NCI-H526 treated with DMSO at 0.1 percent for 48 hours (cell line): ENCODE measurements at places on chromosomes 11 and 22.

DNA sequence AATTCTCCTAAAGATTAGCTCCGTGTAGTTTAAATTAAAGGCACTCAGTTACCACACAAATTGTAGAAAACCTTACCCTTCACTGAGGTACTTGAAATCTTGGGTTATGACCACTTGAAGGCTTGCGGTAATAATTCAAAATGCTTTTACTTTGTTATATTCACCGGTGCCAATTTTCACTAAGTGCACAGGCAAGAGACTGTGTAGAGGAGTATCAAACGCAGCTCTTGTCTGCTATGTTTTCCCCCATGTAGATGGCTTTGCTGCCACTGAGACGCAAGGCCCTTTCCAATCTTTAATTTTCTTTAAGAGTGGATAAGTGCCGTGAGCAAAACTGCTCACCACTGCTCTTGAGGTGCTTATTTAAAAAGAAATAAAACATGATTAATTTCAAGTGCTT lies 155.8 kb downstream of the CADM1 start:
- no peak for DNase-seq

DNA sequence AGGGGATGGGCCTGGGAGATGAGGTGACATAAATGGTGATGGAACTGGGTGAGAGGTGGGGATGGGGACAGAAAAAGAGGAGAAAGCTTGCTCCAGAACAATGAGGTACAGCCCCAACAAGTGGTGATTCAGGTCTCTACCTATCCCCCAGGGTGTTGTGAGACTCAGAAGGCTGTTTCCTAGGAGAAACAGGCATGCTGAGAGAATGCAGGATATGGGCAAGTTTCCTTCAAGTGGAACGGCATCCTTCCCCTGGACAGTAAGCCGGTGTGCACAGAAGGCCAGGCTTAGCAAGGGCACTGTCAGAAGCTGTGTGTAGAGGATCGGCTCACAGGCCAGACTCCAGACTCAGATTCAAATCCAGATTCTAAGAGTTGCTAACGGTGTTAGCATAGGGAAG lies 34.1 kb upstream of the CRTAM start:
- no peak for DNase-seq

DNA sequence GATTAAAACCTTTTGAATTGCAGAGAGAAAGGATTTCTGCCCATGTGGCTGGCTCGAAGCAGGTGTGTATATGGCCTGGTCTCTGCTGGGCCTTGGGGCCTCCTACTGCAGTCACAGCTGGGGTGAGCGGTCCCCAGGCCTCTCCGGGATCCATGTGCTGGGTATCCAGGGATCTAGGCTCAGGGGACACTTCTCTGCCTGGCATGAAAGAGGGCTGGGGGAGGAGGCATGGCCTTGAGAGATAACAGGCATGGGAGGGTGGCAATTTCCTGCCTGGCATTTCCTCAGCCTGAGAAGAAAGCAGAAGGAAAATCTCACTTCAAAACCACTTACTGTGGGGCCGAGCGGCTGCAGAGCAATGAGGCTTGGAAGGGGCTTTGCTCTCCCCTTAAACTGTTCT lies 20.3 kb upstream of the PARVG start:
- no peak for DNase-seq

DNA sequence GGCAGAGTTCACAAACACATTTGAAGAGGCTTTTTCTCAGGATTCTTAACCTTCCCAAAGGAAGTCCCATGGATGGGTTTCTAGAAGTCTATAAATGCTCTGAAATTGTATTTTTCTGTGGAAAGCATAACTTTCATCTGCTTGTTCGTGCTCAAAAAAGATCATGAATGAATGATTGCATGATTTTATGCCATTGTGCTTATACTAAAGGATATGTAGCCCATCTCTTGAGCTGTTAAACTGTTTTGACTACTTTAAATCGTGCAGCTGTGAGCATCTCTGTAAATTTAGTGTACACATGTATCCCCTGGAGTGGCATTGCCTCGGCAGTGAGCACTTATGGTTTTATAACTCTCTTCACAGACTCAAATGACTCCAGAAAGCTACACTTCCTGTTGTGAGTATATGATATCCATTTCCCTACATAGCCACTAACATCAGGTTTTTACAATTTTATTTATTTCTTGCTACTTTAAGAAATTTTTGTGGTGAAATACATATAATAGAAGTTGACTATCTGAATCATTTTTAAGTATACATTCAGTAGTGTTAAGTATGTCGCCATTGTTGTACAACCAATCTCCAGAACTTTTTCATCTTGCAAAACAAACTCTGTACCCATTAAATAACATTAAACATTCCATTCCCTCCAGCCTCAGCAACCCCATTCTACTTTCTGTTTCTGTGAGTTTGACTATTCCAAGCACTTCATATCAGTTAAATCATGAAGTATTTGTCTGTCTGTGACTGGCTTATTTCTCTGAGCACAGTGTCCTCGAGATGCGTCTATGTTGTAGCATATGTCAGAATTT lies 8.0 kb downstream of the NEAT1 start:
- DNase-seq: no peak

DNA sequence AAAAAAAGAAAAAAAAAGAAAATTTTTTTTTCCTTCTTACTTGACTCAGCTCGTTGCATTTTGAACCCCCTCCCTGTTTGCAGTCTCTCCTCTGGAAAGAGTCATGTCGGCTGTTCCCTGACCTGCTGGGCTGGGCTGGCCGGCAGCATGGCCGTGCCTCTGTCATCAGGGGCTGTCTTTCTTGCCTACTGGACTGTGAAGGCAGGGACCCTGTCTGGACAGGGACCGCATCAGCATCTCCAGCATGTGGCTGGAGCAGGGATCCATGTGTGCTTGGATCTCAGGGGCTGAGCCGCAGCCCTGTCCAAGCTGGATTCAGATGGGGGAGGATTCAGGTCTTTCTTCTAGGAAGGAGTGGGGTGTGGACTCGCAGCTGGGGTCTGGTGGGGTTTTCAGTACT lies 15.5 kb downstream of the FBLN1 start:
- no peak for DNase-seq

- DNase-seq: no peak
These were observed 23.9 kb upstream of the LYVE1 start for GRCh38 chr11:10592331-10592730.

DNA sequence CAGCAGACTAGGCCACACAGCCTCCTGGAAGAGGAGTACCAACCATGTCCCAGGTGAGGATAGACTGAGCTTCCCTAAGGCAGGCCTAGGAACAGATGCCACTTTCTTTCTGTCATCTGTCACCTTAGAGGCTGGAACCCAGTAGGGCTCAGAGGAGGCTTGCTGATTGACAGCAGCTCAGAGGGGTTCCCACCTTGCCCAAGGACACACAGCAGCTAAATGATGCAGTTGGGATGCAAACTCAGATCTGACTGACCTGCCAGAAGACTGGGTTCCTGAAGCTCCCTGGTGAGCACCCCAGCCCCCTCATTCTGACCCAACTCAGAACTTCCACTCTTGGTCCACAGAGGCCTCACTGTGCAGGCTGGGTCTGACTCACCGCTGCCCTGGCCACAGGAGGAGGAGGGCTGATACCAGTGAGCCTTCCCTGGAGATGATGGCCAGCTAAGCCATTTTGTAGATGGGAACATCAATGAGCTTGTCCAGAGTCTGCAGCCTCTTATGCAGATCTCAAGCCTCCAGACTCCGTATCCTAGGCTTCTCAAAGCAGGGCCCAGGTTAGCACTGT lies 14.0 kb downstream of the CAPN5 start:
- DNase-seq: no peak

GRCh38 chr11:1906611-1907423 lies 12.7 kb upstream of the TNNT3 start:
- DNase-seq: no peak

- DNase-seq: peak; percentile 23
These were observed 7.3 kb downstream of the C11orf97 start for GRCh38 chr11:94519478-94520084.

DNA sequence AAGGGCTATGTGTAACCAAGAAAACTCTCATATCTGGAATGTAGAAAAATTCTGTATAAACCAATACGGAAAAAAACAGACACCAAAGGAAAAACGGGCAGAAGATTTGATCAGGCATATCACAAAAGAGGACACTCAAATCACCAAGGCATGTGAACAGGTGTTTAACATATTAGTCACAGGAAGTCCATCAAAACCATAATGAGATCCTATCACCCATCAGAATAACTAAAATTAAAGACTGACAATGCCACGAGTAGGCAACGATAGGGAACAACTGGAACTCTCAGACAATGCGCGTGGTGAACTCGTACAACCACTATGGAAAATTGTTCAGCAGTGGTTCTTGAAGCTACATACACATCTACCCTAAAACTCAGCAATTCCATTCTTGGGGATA lies 94.5 kb downstream of the MICAL3 start:
- no peak for DNase-seq

DNA sequence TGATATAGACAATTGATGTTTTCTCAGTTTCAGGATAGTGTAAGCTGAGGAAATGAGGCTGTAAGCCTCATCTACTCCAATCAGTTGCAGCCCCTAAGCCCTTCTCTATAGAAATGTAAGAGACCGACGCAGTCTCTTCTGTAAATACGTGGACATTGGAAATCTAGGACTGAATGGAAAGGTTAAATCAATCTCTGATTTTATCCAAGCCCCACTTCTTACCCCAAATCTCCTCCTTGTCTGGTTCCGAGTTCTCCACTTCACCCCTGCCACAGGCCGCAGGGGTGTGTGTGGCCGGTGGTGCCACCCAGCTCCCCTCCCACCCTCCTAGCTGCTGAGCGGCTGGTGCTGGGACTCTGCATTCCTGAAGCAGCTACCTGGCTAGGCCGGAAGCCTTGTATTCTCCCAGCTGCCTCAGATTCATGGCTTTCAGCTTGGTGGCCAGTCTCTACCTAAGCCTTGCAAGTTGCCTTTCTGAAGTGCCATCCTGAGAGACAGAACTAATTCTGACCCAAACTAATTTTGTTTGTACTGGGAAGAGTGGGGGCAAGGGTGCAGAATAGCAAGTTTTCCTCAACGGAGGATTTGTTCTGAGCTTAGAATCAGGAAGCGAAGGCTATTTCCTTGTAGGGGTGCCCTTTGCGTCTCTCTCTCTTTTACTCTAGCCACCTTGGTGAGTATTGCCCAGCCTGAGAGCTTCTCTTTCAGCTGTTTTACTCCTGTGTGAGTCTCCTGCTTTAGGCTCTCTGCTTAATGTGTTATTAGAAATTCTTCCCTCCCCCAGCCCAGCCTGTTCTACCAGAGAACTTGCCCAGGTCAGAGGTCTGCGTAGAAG lies 749 bp downstream of the VWA5A start:
- no peak for DNase-seq

DNA sequence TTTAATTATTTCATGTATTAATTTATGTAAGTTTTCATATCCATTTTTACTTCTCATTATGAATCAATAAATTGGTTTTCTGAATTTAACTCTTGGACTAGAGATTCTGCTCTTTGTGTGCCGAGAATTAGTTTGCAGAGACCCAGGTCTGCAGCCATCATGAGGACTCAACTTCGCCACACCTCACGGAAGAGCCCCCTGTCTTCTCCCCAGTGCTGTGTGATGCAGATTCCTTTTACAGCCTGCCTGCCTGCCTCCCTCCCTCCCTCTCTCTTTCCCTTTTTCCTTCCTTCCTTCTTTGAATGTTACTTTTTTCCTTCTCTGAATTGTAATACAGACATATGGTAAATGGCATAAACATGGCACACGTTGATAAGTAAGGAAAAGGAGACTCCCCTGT lies 947.7 kb downstream of the TBC1D22A start:
- DNase-seq: no peak

DNA sequence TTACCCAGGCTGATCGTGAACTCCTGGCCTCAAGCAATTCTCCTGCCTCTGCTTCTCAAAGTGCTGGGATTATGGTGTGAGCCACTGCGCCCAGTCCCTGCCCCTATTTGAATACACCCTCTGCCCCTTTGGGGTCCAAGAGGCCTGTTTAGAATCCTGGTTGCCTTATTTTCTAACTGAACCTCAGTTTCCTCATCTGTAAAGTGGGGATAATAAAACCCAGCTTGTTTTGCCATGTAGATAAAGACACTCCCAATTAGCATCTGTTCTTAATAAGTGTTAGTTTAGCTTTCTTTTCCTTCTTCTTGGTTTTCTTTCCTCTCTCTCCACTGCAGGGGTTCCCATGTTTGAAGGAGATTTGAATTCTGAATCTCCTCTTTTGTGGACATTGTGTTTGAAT lies 4.8 kb downstream of the MIAT start:
- DNase-seq: no peak

DNA sequence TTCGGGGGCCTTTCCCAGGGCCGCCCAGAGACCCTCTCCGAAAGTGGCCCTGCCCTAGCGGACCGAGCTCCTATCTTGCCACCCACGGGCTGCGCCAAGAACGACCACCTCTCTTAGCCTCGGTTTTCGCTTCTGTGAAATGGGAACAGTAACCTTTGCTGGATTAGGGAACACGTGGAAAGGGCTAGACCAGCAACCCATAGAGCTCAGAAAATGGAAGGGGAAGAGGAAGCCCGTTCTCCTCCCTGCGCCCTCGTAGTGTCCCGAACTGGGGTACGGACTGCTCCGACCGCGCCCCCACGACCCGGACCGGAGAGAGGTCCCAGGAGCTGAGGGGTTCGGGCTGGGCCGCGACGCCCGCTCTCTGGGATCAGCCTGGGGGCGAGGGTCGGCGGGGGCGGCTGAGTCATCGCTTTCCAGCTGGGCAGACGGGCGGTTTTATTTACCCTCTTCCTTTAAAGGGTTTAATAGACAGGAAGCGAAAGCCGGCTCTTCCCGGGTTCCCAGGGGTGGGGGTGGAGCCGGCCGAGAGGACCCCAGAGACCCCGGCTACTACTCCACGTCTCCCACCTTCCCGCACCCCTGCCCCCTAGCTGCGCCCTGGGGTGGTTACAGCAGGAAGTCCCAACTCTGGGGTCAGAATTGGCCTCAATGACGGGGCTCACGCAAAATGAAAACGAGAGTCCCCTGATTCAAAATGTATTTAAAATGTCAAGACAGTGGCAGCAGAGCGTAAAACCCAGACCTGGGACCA lies 907 bp upstream of the PHLDA2 start:
- DNase-seq: no peak

- DNase-seq: no peak
These were observed 241.6 kb downstream of the FAM76B start for GRCh38 chr11:95547976-95548375.
